Effector memory CD4-positive, alpha-beta T cell (primary cell): ENCODE measurements at places on chromosomes 12 and 14.

- no peak for DNase-seq
Measured at GRCh38 chr12:66024949-66025348, 105.6 kb downstream of the LLPH start.

DNA sequence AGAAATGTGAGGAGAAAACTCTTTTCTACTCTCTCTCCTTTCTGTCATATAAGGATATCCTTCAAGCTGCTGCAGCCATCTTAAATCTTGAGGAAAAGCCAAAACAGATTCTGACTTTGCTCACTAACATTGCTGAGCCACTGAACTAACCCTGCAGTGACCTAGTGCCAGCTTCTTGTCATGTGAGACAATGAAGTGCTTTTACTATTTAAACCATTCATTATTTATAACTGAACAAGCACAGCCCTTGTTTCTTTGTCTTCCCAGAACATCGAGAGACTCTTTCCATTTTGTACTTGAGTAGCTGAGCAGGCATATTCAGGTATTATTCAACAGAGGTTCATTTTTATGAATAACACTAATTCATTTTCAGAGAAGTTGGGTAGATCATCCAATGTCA, 455.0 kb upstream of the TMPO start:
- no peak for DNase-seq

- no peak for DNase-seq
Measured at GRCh38 chr14:77314539-77315457, 5.9 kb downstream of the POMT2 start.

- no peak for DNase-seq
Measured at GRCh38 chr12:96020314-96021003, 14.9 kb downstream of the LTA4H start.

GRCh38 chr12:73984552-73984951, 553.1 kb upstream of the ATXN7L3B start:
- no peak for DNase-seq

GRCh38 chr14:63909984-63910383, 57.2 kb downstream of the SYNE2 start:
- DNase-seq = no peak

DNA sequence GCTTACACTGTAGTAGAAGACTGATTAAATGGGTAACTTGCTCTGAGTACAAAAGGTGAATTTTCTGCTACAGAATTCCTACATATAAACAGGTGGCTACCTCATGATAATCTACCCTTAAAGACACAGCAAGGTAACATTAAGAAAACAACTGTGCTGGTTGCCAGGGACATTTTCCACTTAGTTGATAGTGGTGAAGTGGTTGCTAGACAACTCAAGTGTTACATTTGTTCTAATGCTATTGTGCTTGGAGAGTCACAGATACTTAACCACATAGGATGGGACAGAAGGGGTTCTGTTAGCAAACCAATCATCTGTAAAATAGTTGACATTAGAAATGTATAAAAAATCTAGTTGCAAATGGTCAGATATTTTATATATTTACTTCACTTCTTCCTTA, 870.3 kb upstream of the SEL1L start:
- no peak for DNase-seq

DNA sequence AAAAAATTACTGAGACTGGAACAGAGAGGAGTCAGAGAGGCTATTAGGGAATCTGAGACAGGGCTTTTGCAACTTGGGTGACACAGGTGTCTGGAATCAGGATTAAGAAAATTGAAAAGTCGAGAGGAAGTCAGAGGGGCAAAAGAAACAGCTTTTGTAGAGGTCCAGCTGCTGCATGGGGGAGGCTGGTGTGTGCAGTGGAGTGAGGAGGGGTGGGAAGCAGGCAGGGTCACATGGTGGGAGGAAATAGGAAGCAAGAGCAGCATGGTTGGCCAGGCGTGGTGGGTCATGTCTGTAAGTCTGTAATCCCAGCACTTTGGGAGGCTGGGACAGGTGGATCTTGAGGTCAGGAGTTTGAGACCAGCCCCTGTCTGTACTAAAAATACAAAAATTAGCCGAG, 69.7 kb upstream of the VRK1 start:
- DNase-seq = no peak

- DNase-seq = no peak
Measured at GRCh38 chr14:79333198-79333546, 878.1 kb downstream of the DIO2 start.

- no peak for DNase-seq
Measured at GRCh38 chr12:72011374-72011773, 72.7 kb downstream of the TPH2 start.

GRCh38 chr12:106429636-106430035, 72.1 kb downstream of the POLR3B start:
- DNase-seq = no peak

GRCh38 chr12:88643685-88644084, 63.4 kb upstream of the KITLG start:
- DNase-seq = no peak

DNA sequence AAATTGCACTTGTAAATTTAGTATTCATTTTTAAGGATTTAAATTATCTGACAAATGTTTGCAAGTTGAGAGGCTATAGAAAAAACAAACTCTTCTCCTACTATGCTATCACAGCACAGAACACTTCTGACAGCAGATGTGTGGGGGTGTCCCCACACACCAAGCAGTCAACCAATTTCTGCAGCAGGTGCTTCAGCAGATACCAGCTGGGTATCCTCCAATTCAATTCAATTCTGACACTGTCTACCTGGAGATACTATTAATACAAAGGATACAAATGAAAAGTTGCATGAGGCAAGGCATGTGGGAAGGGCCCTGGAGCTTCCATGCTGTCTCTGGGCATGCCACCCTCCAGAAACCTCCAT, 35.1 kb downstream of the PCNX1 start:
- DNase-seq = no peak

GRCh38 chr12:43179486-43179885, 372.5 kb downstream of the ADAMTS20 start:
- DNase-seq = no peak

DNA sequence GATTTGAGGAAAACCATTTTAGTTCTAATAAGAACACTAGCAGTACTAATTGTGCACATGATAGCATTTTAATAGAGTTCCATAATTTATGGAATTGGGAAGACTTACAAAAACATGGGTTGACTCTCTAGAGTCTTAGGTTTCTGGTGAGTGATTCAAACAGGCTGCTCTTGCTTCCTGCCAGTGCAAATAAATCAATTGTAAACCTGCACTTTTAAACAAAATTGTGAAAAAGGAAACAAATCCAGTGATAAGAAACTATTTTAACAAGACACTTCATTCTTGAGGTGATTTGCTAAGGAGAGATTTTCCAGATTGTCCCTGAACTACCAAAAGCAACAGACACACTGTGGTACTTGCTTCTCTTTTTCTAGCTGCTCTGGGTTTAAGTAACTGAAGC, 112.2 kb downstream of the CACNA1C start:
- DNase-seq = no peak

GRCh38 chr14:70558356-70558755, 23.6 kb upstream of the ADAM20 start:
- DNase-seq = no peak

GRCh38 chr12:124727264-124727800, 136.3 kb downstream of the SCARB1 start:
- no peak for DNase-seq

DNA sequence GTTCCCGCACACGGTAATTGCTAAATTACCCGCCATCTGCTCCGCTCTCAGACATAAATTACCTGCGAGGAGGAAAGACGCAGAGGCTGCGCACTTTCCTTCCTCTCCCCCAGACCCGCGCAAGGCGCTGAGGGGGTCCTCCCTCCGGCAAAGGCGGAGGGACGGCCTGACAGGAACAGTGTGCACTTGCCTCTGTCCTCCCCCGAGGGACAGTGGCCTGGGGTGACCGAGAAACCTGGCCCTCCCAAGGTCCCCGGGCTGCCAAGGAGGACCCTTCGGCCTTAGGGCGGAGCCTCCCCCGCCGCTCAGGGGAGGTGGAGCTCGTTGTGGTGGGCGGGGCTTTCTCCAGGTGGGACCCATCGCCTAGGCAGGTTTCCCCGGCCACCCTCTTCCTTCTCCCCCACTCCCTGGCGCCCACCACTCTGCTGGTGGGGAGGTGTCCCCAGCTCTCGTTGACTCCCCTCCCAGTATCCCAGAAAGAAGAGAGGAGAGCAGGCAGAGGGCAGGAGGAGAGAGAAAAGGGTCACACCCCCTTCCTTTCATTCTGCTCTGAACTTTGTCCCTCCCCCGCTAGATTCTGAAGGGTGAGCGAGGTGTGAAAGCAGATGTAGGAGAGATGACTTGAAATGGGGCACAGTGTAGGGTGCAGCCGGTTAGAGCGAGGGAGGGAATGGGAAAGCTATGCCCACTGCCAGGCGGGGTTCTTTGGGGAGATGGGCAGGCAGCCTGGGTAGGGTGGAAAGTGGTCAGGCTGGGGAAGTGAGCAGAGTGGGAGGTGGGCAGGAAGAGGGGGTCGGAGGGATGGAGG, 11.4 kb upstream of the CALCOCO1 start:
- peak; percentile 30 for DNase-seq

DNA sequence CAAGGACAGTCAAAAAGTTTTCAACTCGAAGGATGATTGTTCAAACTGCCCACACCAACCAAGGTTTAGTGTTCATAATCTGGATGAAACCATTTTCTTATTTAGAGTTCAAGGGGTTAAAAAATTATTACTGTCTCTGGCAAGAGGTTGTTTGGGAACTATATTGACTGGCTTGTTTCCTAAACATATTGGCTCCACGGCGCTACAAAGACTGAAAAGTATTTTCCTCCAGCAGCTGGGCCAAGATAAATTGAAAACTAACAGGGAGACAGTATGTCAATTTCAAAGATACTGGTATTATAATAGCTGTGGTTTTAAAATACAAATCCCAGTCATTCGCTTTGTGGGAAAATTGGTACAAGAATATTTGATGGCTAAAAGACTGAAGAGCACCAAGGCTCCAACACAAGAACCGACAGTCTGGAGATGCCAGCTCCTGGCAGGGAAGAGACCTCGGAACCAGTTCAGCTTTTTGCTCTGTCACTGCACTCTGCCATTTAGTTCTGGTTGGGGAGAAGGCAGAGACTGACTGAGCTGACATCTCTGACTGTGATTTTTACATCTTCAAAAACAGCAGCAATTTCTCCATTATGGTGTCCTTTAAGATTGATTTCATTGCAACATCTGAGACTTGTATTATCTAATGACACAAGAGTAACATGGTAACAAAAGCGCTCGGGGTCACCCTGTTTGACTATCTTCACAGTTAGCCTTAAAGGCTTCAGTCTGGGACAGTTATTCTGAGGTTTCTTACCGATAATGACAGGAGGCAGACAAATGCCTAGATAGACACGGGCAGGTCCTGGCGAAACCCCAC, 62.0 kb downstream of the ST8SIA1 start:
- no peak for DNase-seq

DNA sequence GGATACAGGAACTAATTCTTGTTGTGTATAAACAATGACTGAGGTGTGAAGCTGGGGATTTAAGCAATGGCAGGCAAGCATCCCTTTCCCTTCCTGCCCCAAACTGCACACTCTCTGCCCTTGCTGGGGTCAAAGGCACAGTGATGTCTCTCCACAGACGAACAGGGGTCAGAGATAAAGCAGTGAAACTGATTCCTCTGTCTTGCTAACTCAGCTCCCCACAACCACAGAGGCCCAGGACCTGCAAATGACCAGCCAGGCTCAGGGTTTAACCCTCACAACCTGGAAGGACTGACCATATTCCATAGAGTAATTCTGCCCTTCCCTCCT, 67.2 kb downstream of the CCDC88C start:
- DNase-seq = no peak

GRCh38 chr12:6699989-6700645, 498 bp downstream of the PIANP start:
- DNase-seq = no peak

DNA sequence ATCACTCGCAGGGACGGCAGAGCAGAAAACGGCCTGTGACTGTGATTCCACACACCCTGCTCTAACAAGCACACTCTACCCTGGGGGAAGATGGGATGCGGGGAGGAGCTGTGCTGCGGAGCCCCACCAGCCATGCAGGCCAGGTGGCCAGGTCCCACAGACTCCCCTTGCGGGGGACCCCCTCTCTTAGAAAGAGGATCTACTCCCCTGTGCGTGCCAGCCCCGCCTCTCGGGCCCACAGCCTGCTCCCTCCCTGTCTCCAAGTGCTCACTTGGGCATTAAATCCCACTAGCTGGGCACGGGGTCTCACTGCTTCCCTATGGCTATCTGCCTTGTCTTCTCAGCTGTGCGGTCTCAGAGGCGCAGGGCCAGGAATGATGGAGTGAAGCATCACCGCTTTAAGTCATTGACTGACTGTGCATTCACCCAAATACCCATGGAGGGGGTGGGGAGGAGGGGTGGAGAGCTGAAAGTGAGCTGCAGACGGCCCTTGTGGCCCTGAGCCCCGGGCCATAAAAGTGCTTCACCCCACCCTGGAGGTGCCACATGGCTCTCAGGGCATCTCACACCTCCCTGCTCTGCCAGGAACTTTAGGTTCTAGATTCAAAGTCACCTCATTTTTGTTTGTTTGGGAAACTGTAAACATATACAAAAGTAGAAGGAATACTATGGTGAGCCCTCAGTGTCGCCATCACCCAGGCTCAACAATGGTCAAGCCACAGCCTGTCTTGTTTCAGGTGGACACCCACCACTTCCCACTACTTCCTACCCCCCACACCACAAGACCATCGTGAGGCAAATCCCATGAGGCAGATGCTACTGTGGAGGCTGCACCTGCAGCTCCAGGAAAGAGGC, 9.4 kb downstream of the STX2 start:
- no peak for DNase-seq

DNA sequence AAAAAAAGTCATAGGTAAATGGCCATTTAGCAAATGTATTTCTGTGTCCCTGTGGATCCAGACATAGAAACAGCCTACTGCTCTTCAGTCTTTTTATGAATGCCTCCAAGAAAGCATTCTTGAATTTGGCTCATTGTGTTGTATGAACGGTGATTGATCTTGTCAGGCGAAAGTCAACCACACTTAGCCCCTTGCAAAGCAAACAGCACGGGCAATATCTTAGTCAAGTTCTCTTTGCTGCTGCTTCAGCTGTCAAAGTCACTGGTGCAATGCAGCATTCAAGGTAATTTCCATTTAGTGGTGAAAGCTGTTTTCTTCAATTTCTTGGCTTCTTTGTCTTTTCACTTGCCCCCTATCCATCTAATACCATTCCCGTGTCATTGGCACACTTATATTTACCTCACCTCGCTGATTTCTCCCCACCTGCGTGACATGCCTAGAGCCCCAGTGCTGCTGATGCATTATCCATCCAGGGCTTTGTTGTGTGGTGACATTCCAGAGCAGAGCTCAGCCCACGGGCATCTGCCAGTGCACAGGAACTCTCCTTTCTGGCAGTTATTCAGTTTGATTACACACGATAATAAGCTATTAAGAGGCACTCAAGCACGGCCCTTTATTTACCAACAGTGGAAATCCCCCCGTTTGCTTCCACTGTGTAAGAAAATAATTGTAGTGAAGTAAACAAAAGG, 362.3 kb upstream of the NOVA1 start:
- no peak for DNase-seq

DNA sequence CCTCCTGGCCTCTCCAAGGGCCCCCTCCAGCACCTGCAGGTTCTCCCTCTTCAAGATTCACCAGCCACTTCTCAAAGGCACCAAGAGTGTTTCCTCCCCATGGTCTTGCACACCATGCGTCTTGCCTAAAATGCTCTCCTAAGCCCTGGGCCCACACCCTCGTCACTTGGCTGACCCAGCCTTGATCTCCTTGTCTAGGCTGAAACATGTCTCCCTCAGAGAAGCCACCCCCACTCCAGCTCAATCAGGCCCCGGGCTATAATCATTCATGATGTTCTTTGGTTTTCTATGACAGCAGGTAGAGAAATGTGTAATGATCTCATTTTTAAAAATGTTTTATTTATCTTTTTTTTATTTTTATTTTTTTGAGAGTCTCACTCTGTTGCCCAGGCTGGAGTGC, 88.1 kb downstream of the EFCAB11 start:
- DNase-seq = no peak

GRCh38 chr12:115070313-115070712, 386.3 kb upstream of the TBX3 start:
- DNase-seq = no peak
